ENCODE measurements at places on chromosomes 5 and 9. TPM values are rescaled to one million over a fixed set of nuclear protein-coding genes. Genes with fewer than 3 reads are reported as not detected.

DNA sequence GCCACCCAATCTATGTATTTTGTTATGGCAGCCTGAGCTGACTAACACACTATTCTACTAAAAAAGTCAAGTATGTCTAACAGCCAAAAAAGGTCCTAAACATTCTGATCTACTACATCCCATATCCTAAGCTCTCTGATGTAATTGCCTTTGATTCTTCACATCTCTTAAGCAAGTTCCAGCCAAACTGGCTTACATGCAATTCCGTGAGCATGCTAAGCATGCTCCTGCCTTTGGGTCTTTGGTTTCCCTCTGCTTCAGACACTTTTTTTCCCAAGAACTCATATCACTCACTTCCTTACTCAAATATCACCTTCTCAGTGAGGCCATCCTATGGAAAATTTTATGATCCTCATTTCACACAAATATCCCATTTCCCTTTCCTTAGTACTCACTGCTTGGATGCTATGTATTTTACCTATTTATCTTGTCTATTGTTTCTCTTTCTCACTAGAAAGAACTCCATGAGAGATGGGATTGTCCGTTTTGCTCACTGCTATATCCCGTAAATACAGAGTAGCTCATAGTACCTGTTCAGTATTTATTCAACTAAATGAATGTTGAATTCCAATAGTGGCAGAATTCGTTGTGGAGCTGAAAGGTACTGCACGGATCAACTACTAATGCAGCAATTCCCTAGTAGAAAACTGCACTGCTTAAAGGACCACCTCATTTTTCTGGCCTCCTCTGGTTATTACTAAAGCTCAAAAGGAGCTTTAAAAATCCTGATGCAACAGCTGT lies 2.3 kb upstream of the SLC12A2 start:
- H3K4me1 ChIP-seq: peaks cover 25% of the 10 kb centered on the region
- DNase-seq: no peak
- no peaks in the 10 kb centered on the region for H3K27me3 ChIP-seq
- no peak overlapping the region for H3K27ac ChIP-seq

DNA sequence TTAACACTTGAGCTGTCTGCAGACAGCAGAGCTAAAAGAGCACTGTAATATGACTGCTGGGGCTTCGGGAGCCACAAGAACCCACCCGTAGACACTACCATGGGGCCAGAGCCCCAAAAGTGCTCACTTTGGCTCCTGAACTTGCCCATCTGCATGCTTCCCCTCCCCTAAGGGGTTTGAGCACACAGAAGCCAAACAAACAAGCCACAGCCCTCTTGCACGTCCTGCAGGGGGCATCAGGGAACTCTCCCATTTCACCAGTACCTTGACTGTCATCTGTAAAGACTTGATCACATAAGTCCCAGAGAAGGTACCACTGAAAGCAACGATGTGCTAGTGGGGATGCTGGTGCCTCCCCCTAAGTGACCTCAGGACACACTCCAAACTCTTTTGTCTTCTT lies 681.8 kb downstream of the SEMA5A start:
- no peak for DNase-seq
- H3K27ac ChIP-seq: no peak overlapping the region
- no peaks in the 10 kb centered on the region for H3K36me3 ChIP-seq
- H3K27me3 ChIP-seq: peaks cover 11% of the 10 kb centered on the region
- no peaks in the 10 kb centered on the region for H3K4me1 ChIP-seq
- no peak overlapping the region for H3K4me3 ChIP-seq

GRCh38 chr9:75653750-75654149 lies 236.7 kb upstream of the PCSK5 start:
- no peak overlapping the region for H3K4me3 ChIP-seq
- no peaks in the 10 kb centered on the region for H3K36me3 ChIP-seq
- H3K27ac ChIP-seq: no peak overlapping the region
- no peak for DNase-seq

- no peaks in the 10 kb centered on the region for H3K27me3 ChIP-seq
- H3K36me3 ChIP-seq: no peaks in the 10 kb centered on the region
These were observed 171.1 kb downstream of the TAF11L14 start for GRCh38 chr5:17805227-17805825.

DNA sequence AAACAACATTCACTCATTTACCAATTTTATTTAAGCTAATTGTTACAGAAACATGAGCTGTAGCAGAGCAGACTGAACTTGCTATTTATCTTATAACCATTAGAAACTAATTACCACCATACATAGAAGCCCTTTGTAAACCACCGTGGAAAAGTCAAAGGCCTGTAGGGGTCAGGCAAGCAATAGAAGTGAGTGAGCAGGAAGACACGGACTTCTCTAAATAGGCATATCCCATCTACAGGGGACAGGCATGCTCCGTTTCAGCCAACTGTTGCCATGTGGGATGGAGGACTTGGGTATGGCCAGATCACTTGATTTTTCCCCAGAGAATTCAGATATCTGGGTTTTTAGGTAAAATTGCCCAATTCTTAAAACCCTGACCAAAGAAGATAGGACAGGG lies 44.8 kb downstream of the PRRC1 start:
- H3K4me3 ChIP-seq: no peak overlapping the region
- peaks cover 6% of the 10 kb centered on the region for H3K36me3 ChIP-seq
- no peak overlapping the region for H3K27ac ChIP-seq
- H3K27me3 ChIP-seq: peaks cover 4% of the 10 kb centered on the region
- peaks cover 4% of the 10 kb centered on the region for H3K4me1 ChIP-seq

Gene PCDHAC2
- total RNA-seq: 1.9 TPM

Gene MGAT4B
- total RNA-seq: 159 TPM

Gene RIMOC1
- 48.4 TPM for total RNA-seq

Gene PCDH1
- total RNA-seq: 5.5 TPM

Data from progenitor cell of endocrine pancreas (in vitro differentiated cells).